ENCODE measurements at places on chromosomes 2 and 18.
A peak's percentile ranks its signal among the peaks of the same experiment; 100 is the strongest.

GRCh38 chr18:49591271-49591670, 29.4 kb downstream of the LIPG start:
- DNase-seq: no peak

DNA sequence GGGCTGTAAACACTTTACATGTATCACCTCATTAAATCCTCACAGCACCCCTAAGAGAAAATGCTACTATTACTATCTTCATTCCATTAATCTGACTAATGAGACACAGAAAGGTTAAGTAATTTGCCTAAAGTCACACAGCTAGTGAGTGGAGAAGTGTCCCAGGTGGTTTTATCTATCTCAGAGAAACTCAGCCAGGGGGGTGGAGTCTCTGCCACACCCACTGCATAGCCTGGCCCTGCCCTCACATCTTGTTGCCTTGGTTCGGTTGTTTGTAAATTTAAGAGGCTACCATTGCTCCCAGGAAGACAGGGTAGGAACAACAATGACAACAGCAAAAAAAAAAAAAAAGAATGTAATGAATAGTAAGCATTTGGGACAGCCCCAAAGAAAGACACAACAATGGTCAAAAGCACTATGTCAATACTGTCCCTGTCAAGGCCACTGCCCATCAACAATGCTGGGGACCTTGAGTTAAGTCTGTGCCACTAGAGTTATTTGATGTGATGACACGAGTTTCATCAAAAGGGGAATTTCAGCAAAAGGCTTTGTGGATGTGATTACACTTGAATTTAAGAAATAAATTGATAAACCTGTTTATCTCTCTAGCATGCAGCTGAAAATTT, 17.5 kb downstream of the CYRIA start:
- no peak for DNase-seq

DNA sequence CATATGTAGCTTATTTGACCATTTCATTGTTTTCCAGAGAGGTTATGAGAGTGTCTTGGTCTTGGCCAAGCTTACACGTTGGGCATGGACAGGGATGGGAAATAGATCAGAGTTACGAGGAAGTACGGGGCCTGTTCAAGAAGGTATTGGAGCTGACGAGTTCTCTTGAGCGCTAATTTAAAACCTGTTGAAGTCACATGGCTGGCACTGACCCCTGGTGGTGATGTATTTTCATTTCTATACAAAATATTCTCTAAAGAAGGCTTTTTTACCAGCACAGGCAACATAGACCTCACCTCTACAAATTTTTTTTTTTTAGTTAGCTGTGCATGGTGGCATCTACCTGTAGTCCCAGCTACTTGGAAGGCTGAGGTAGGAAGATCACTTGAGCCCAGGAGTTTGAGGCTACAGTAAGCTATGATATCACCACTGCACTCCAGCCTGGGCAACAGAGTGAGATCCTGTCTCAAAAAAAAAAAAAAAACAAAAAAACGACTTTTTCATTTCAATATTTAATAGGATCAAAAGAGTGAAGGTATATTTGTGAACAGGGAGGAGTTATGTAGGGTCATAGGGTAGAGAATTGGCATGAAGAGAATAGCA, 19.6 kb downstream of the UGP2 start:
- DNase-seq: peak; percentile 63

DNA sequence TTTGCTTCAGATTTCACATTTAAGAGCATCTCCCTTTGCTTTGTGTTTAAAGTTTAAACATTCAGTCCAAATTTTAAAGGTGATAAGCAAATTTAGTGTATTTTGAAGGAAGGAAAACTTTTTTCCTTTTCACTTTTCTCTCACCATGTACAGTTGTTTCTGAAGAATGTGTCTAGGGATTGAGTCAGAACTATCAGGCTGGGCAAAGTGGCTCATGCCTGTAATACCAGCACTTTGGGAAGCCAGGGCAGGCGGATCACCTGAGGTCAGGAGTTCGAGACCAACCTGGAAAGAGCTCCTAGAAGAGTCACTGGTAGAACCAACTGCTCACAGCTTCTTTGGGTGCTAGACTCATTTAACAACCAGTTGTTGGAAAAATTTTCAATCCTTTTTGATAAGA, 327.0 kb upstream of the THUMPD2 start:
- DNase-seq: no peak

GRCh38 chr2:127454595-127455565, 36.7 kb downstream of the PROC start:
- DNase-seq: no peak

DNA sequence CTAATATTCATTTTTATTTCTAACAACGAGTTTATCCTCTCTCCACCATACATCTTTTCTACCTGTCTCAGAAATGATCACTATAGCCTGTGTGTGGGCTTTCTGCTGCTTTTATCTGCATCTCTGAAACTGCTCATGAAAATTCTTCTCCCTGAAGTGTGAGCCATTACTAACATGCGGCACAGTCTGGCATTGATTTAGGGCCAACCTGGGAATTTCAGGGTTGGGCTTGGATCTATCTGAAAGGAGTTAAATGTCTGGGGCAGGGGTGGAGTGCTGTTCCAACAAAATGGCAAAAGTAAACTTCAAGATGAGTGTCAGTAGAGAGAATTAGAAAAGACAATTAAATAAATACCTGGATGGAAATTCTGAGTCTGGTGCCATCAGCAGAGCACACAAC, 198.2 kb upstream of the OSR1 start:
- DNase-seq: no peak

DNA sequence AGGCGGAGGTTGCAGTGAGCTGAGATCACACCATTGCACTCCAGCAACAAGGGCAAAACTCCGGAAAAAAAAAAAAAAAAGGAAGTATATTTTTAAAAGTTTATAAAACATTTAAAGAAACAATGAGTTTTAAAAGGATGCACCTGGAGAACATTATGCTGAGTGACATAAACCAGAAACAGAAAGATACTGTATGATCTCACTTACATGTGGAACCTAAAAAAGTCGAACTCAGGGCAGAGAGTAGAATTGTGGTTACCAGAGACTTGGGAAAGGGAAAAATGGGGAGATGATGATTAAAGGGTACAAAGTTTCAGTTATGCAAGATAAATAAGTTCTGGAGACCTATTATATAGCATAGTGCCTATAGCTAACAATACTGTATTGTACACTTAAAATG, 52.8 kb upstream of the RTN4 start:
- no peak for DNase-seq

DNA sequence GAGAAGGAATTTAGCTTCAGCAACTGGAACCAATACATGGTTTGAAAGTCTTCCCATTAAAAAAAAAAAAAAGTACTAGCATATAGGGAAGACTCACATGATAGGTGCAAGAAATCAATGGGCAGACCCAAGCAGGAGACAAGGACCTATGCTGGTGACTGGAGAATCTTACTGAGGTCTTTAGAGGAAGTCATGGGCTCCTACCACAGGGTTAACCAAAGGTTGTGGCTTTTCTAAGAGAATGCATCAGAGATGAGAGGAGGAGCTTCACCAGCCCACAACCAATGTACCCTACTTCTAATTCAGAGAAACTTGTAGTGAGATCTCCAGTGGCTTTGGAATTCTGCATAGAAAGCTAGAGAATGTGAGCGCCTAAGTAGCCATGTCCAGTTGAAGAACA, 207.4 kb downstream of the NCKAP5 start:
- DNase-seq: no peak

DNA sequence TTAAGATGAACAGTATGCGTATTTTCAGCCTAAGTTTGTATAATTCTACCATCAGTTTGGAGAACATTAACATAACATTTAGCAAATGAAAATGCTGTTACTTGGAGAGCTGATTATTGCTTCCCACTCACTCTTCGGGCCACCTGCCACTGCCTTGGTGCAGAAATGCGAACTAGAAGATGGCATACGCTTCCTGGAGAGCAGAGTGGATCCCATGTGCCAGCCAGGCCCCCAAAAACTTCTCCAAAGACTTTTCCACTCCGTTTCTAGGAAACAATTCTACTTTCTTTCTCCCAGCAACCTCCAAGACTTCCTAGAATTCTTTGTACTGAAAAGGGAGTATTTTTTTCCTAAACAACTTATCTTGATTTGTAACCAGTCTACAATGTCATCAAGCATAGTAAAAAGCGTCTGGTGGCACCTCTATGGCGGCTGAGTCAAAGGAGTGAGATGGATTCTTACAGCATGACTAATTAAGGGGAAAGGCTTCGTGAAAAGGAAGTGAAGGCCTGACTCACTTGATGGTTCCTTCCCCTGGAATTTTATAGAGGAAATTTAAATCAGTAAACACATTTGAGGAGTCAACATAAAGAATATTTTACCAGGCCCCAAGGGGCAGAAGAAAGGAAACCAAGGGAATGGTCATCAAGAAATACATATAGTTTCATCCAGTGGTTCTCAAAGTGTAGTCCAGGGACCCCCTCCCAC, 36.6 kb downstream of the FEZ2 start:
- no peak for DNase-seq

GRCh38 chr2:71892896-71893295, 254.8 kb downstream of the CYP26B1 start:
- DNase-seq: no peak

GRCh38 chr2:231245249-231246094, 47.0 kb downstream of the ARMC9 start:
- DNase-seq: no peak

- DNase-seq: no peak
Measured at GRCh38 chr18:22337306-22337705, 80.4 kb downstream of the CTAGE1 start.
